ENCODE measurements at places on chromosomes 16 and 17. TPM values are rescaled to one million over a fixed set of nuclear protein-coding genes. Genes with fewer than 3 reads are reported as not detected.

Gene SLFN12
- 23.2 TPM for polyA plus RNA-seq

DNA sequence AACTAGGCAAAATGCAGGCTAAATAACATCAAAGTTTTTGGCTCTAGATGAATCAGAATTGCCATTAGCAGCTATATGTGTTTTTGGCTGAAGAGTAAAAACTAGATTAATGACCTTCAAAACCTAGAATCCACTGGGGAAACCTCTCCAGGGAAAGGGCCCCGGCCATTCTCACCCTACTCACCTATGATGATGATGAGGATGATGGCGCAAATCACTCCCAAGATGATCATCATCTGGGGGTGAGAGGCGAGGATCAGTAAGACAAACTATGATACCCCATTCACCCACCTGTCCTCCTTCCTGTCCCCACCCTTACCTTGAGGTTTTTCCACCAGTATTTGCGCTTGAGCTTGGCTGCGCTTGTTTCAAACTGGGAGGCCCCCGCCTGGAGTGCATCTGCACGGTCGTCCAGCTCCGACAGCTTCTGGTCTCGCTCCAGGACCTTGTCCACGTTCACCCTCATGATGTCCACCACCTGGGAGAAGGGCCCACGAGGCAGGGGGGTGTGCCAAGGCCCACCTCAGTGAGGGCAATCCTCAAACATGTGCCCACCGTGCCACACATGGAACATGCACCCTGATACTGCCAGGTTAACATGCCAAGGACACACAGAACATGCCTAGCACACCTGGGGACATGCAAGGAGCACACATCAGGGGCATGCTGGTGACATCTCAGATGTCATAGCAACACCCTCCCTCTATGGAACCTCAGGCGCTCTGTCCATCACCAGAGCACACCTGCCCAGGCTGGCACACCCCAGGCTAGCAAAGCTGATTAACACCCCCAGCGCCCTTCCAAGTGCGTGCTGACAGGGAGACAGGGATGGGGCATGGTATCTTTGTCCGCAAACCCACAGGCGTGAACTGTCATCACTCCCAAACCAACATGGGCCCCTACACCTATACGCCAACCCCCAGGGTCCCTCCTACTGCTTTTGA, 1.2 kb downstream of the VAMP2 start:
- no peak for DNase-seq

DNA sequence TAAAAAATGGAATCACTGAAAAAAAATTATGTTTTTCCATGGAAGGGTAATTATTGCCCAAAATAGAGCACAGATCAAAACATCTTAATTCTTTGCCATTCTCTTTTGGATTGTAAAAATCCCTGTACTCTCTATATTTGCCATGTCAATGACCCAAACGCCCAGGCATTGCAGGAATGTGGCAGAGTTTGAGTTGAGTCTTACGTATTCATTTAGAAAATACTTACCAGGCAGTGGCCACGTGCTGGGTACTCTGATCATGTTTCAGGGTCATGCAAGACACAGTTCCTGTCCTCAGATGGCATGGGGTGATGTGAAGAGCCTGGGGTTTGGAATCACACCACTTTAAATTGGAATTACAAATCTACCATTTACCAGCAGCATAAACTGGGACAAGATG, 267.7 kb downstream of the ABCC12 start:
- no peak for DNase-seq

- DNase-seq = no peak
Measured at GRCh38 chr16:23359092-23359760, 57.1 kb downstream of the SCNN1B start.

DNA sequence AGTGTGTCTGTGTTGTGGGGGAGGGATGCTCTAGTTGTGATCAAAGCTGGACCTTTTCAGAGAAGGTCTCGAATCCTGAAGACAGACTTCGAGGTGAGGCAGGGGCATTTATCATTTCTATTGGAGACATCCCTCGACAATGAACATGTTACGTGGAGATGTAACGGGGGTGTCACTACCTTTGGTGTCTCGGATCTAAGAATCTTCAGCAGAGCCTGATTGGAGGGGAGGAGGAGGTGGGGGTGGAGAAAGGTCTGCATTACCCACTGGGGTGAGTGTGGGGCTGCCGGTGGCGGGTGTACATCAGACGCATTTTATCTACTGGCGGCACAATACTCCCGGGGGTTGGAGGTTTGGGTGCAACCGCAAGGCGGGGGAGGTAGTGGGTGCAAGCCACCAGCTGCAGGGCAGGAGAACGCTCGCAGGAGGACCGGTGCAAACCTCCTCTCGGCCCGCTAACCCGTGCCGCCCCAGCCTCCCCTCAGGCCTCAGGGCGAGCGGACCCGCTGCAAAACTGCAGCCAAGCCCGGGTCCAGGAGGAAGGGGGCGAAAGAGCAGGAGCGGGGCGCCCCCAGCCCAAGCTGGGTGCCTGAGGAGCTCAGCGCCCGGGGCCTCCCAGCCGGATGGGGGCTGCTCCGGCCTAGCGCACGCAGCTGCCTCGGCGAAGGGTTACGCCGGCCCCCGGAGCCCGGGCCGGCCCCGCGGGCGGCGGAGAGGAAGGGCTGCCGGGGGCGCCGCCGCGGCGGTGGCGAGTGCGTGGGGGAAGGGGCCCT, 735 bp downstream of the ZNF652 start:
- DNase-seq = no peak

Gene EFNB3
- polyA plus RNA-seq = 32.6 TPM

DNA sequence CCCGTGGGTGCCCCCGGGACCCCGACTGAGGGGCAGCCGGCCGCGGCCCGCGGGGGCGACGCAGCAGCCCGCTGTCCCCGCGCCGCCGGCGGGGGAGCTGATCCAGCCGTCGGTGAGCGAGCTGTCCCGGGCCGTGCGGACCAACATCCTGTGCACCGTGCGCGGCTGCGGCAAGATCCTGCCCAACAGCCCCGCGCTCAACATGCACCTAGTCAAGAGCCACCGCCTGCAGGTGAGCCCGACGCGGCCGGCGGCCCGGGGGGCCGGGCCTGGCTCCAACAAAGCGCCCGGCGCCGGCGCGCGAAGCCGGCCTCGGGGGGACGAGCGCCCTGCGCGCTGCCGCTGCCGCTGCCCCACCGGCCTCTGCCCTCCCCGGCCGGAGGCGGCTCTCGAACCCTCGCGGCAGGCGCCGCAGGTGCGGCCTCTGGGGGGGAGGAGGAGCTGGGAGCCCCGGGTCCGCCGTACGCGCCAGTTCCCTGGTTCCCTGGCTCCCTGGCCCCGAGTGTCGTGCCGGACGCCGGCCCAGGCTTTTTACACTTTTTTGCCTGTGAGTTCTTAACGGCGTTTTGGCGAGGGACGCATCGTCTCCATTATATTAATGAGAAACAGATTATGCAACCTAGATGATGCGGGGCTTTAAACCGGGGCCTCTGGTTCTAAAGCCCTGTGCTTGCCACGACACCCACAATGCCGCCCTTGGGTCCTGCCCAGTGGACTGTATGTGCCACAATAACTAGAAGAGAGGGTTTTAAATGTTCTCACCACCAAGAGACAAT, 521 bp downstream of the ATMIN start:
- DNase-seq = no peak

Gene RNF227
- polyA plus RNA-seq = 3.9 TPM

Gene KRTAP9-2
- polyA plus RNA-seq = not detected

GRCh38 chr17:5942687-5943086, 127.5 kb upstream of the WSCD1 start:
- DNase-seq = no peak

DNA sequence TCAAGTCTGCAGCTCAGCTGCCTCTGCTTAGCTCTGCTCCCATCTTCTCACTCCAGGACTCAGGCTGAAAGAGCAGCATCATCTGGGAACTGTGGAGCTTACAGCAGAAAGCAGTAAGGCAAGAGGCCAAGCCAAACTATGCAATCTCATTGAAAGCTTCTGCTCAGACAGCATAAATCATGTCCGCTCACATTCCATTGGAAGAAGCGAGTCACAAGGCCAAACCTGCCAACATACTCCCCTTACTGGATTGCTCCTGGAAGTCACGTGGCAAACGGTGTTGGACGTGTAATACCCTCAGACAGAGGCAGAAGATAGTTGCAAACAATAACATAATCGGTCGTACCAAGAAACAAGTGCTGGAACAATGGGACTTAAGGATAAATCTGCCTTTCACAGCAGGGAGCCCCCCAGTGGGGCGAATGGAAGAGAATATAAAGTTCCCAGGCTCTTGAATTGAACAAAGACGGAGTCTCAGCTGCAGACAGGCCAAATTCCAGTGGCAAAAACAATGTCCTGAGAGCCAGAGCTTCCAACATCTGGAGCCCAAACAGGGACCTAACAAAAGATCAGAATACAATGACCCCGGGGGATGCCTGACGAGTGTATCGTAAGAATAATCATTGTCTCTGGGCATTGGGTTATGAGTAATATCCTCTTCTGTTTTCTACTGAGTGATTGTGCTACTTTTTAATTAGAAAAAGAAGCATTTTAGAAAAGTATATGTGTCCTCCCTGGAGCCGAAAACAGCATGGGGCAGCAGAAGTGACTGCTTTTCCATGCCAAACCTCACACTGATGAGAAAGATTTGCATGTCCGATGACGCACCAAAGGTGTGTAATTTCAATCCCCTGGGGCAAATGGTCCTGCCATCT, 68.4 kb downstream of the CMC2 start:
- peak; percentile 50 for DNase-seq

DNA sequence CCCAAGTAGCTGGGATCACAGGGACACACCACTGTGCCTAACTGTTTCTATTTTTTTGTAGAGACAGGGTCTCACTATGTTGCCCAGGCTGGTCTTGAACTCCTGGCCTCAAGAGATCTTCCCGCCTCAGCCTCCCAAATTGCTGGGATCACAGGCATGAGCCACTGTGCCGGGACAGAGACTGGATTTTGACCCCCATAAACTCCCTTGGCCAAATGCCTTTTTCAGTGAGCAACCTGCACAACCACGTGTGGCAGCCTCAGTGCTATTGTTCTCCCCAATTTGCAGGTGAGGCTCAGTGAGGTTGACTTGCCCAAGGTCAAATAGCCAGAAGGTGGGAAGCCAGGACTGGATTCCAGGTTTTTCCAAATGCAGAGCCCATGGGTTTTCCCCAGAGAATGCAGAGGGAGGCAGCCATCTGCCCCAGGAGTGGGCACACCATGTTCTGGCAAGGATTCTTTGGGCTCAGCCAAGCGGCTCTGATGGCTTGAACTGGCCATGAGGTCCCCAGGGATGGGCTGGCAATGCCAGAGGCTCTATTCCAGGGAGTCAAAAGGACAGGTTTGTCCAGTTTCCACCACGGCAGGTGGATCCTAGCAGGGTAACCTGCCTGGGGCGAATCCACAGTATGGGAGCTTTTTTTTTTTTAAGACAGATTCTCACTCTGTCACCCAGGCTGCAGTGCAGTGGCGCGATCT, 1.8 kb downstream of the IL27 start:
- DNase-seq = no peak

- DNase-seq = no peak
Measured at GRCh38 chr17:66301864-66302741, at the start of gene PRKCA. TSS of gene PRKCA (plus strand) at chr17:66302613.

Gene SPNS3
- 1.6 TPM for polyA plus RNA-seq

DNA sequence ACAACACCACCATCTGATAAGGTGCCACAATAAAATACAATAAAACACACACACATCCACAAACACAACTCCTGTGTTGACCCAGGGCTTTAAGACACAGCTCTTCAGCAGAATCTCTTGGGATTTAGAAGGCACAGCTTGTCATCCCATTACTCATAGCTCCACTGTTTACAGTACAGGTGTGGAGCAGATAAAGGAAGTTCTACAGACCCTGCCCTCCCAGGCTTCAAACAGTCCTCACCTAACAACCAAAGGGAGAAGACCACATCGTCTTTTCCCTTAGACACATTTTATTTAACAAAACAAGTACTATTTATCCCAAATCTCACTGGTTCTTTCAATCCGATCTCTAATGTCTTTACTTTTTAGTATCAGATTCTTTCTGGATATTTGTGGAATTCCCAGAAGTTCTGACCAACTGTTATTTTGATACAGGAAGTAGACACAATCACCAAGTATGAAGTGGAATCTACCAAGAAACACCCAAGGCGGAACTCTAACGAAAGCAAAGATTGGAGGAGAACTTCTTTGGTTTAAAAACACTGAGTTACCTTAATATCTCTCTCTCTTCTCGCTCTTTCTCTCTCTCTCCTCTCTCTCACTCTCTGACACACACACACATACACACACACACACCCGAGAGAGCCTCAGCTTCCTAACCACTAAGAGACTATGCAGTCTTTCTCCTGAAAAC, 46.1 kb downstream of the CYTH1 start:
- DNase-seq = no peak

Gene SLC13A5
- 0.57 TPM for polyA plus RNA-seq

DNA sequence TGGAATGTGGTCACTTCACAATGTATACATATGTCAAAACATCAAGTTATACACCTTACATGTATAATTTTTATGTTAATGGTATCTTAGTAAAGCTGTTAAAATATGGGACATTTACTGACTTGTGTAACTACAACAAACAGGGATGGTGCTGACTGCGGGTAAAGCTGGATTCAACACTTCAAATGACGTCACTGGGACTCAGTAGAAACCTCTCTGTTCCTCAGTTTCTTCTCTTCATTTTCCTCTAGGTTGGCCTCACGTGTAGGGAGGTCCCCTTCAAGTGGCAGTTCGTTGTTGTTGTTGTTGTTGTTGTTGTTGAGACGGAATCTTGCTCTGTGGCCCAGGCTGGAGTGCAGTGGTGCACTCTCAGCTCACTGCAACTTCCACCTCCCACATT, 182.9 kb downstream of the RBFOX1 start:
- DNase-seq = no peak

Gene CPNE7
- polyA plus RNA-seq = 11.5 TPM

- DNase-seq = no peak
Measured at GRCh38 chr16:65413861-65414260, 292.0 kb upstream of the CDH11 start.

DNA sequence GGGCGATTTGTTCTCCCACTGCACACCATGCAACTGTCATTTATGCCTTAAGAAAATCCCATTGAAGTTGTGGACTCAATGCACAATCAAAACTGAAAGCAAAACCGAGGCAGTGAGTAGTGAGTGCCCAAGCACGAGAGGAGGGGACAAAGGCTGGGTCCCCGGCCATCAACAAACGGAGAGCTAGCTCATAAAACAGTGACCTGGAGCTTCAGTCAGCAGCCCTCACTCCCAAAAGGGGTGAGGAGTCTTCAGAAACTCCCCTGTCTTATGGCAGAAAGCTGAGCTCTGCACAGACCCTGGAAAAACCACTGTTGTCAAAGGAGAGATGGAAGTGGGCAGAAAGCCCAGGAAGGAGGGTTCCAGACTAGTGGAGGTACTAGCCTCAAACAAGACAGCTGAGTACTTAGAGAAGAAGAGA, 96.9 kb downstream of the ADCY9 start:
- no peak for DNase-seq

Measured in left renal pelvis (tissue), 4 donors.